Stimulated activated CD4-positive, alpha-beta T cell treated with anti-CD3 and anti-CD28 coated beads, TNF-alpha, amount 100 ng/mL, for 48 hours (primary cell): ENCODE measurements at places on chromosomes 12 and 14.

- no peak for DNase-seq
Measured at GRCh38 chr12:24929953-24930352, 18.9 kb downstream of the BCAT1 start.

DNA sequence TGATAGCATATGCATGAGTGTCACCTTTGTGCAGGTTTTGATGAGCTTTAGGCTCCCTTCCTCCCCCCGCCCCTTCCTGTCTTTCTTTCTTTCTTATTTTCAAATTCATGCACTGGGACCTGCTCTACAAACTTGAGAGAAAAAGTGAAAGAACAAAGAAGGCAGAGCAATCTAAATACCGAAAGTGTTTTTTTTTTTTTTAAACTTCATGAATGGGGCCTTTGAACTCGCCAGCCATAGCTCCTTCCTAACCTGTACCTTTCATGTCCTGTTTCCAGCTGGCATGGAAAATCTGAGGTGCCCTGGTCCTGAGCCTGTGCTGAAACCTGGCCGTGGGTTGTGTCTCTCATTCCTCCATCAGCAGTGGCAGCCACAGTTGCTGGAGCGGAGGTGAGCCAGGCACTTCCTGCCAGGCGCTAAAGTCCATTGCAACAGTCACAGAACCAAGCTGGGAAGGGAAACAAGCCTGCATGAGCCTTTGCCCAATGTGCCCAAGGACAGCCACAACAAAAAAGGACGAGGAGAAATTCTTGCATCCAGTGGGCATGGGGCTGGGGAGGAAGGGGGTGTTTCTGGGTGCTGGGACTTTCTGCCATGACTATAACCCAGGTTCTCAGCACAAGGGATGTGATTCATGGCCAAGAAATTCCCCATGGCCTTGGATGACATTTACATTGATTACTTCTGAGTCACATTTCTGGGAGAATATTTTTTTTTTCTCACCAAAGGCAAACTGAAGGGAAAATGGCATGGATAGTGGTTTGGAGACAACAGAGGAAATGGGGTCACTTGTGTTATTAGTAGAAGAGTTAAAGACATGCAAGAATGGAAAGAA is 102.7 kb downstream of the TMEM30B start:
- peak; percentile 33 for DNase-seq

DNA sequence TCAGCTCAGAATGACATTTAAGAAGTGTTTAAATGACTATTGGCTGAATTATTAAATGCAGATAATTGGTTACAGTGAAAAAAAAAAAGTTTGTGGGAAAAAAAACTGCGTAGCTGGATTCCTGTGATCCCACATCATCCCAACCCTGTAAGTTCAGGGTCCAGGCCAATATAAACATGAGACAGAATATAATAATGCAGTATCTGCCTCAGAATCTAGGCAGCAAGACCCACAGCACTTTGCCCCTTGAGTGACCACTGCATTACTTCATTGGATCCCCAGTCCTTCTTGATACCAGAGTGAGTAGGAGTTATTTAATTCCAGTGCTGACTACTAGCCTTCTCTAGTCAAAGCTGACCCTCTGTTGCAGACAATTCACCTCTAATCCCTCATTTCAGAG is 272.6 kb downstream of the CCER1 start:
- no peak for DNase-seq

- no peak for DNase-seq
Measured at GRCh38 chr14:50859296-50859624, 12.6 kb upstream of the ABHD12B start.

DNA sequence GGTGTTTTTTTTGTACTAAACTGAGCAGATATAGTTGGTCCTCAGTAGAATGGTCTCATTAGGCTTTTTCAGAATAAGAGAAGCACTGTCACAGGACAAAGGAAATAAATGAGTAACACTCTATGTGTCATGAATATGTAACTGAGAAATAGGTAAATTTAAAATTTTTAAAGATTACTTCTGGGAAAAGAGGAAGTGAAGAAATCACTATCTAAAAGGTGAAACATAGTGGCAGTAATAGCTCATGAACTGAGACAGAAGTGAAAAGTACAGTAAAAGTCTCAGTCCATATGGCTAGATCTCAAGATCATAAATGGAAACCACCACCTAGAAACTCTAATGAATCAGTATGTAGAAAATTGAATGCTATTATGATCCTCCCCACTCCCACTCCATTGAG is 89.3 kb upstream of the TTC7B start:
- DNase-seq, result no peak

GRCh38 chr14:28762303-28762954 is 4.2 kb upstream of the FOXG1 start:
- DNase-seq, result no peak

DNA sequence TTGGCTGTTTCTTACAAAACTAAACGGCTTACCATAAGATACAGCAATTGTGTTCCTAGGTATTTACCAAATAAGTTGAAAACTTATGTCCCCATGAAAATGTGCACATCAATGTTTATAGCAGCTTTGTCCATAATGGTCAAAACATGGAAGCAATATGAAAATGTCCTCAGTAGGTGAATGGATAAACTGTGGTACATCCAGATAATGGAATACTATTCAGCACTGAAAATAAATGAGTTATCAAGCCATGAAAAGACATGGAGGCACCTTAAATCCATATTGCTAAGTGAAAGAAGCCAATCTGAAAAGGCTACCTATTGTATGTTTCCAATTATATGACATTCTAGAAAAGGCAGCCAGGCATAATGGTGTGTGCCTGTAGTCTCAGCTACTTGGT is 40.7 kb downstream of the CFL2 start:
- DNase-seq, result no peak

- DNase-seq, result no peak
Measured at GRCh38 chr12:14924541-14924940, 13.8 kb downstream of the ERP27 start.

DNA sequence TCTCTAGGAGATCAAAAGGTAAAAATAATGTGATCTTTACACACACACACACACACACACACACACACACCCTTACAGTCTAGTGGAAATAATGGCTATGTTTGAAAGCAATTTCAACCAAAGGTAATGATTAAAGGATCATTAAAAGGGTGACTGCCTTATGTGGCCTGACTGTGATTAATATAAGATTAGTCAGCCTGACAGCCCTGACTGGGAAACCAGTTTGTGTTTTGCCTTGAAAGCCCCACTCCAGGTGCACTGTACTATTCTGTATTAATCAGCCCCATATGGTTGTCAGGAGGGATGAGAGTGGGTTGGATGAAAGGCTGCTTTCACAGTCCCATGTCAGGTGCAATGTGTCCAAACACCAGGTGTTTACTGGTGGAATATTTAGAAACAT is 10.5 kb downstream of the RASSF9 start:
- DNase-seq, result no peak

DNA sequence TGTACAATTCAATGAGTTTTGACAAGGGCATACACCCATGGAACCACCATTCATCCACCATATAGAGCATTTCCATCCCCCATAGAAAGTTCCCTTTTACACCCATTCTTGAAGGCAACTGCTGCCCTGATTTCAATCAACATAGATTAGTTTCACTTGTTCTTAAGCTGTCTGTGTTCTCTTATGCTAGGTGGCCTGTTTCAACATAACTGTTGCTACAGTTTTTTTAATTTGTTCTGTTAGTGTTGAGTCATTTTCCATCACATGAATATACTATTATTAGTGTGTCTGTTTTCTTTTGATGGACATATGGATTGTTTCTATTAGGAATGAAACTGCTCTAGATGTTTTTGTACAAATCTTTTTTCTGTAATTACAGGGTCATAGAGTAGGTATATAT is 123.4 kb downstream of the PTPRQ start:
- DNase-seq, result no peak
